ENCODE measurements at places on chromosomes 7 and 10. TPM values are rescaled to one million over a fixed set of nuclear protein-coding genes. Genes with fewer than 3 reads are reported as not detected.

The GNGT1 gene
- not detected for total RNA-seq

DNA sequence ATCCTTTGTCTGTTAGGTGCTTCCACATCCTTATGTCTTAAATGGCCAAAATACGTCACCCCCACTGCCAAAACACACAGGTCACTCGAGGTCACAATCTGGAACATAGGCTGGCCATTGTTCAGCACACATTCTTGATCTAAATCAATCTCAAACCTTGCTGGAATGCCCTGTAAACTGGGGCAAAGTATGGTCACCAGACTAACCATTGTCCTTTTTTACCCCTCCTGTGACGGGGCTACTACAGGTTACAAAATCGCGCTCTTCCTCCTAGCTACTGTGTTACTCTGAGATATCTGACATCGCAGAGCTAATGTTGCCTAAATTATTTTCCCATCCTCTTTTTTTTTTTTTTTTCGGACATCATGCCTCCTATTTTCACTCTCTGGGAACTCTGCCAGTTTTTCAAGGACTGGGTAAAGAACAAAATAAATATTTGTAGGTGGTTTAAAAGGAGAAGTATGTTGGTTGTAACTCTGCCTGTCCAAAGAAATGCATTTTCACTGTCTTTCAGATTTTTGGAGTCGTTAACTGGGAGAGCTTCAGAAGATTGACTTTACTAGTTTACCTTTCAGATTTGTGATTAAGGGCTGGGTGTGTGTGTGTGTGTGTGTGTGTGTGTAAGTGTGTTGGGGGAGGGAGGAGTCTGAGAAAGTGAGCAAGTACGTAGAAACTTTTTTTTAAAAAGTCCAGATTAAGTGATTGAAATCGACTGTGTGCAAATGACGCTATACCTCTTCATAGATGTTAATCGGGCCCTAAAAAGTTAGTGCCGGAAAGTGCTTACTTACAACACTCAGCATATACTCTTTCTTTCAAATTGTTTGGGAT, 942 bp upstream of the KIAA1217 start:
- no peak for DNase-seq

DNA sequence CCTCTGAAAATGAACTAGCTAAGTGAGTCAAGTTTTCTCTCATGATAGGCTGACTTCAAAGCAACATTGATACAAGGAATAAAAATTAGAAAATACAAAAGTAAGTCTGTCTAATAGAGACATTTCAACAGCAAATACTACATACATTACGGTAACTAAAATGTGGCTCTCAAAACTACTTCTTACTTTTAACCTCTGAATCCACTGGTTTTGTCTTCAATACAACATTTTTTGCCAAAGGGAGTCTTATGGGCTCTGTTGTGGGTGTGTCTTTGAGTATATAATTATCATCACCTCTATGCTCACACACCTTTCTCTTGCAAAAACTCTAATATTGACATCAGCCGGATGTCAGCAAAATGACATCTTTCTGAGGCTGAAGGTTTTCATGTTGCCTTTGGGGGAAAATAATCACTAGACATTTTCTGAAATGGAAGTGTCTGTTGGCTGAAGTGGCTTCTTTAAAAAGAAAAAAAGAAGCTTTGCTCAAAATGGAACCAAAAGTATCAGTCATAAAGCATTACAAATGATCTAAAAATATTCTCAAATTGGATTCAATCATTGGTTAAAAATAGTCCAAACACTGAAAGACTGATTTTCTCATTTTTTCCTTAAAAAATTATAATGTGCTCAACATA, 41.8 kb upstream of the FAM133B start:
- no peak for DNase-seq

- no peak for DNase-seq
Observed at GRCh38 chr10:28135258-28135657, 136.4 kb upstream of the ODAD2 start.

GRCh38 chr7:66050990-66051448, 24.6 kb upstream of the ASL start:
- peak; percentile 90 for DNase-seq

- DNase-seq: peak; percentile 93
Observed at GRCh38 chr7:92245487-92246359, at the start of the genes ANKIB1 and KRIT1. Gene ANKIB1, plus strand, starts transcription at chr7:92245974. Its CDS starts 49,005 bp downstream, at chr7:92294979. Gene KRIT1, minus strand, starts transcription at chr7:92245914. Its CDS starts 3,779 bp downstream, at chr7:92242135.
